ENCODE measurements at places on chromosomes 7 and 10. TPM values are rescaled to one million over a fixed set of nuclear protein-coding genes. Genes with fewer than 3 reads are reported as not detected.

DNA sequence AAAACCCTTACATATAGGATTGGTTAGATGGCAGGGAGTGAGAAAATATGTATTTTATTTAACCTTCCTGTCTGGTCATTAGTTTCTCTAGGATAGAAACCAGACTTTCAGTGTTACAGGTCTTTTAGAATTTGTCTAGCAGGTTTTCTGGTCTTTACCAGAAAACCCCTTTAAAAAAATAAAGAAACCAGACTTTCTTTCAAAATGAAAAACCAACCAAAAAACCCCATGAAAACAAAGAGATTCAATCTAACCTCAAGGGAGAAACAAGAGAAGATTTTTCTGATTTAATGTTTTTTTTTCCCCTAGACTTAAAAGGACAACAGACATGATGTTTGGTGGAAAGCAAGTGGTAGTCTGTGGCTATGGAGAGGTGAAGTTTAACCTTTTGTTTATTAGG lies 28.7 kb upstream of the STRIP2 start:
- no peak for DNase-seq

FOXP2 gene
- 10.1 TPM for total RNA-seq

DNA sequence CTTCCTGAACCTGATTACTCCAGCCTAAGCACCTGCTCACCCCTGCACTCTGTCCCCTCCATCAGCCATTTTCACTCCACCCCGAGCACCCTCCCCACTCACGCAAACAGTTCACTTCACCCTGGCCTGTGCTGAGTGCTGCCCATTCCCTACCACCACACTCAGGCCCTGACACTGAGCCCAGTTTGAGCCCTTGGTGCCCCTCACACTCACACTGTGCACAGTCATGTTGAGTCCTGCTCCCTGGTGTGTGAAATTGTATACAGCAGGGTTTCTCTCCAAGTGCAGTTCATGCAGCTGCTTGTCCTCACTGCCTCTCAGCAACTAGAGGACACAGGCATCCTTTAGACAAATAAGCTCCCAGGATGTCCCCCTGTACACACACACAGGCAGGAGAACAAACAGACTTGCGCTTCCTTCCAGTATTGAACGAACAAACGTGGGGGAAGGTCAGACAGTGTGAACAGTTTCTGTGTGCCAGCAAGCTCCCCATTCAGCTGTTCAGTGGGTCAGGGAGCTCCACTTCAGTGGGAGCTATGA lies 6.8 kb downstream of the MYO1G start:
- no peak for DNase-seq

SHH gene
- total RNA-seq = 7.3 TPM

PRKG1 gene
- 23.6 TPM for total RNA-seq

DNA sequence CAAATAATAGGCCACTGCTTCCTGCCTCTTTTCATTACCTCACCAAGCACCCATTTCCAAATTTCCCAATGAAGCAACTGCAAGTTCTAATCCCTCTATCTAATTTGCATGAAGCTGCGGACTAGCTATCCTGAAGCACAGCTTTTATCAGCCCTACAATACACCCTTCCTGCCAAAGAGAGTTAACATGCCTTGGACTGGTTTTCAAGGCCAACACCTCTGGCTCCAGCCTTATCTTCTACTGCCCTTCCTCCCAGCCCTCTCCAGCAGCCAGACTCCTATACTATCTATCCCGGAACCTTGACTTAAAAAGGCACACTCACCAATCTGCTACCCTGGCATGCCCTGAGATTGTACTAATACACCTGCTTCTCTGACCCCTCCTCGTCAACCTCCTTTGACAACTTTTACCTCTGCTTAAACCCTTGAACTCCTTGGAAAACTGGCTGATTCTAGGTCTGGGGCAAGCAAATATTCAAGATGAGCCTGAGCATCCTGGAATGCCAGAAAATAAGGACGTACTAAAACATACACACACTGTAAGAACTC lies 73.4 kb downstream of the SGMS1 start:
- no peak for DNase-seq

SPDYE1 gene
- not detected for total RNA-seq

LSM8 gene
- 25.6 TPM for total RNA-seq

PALD1 gene
- total RNA-seq = 16.0 TPM

CPN1 gene
- not detected for total RNA-seq

PFKP gene
- total RNA-seq = 23.5 TPM

NXPH1 gene
- total RNA-seq = not detected

DNA sequence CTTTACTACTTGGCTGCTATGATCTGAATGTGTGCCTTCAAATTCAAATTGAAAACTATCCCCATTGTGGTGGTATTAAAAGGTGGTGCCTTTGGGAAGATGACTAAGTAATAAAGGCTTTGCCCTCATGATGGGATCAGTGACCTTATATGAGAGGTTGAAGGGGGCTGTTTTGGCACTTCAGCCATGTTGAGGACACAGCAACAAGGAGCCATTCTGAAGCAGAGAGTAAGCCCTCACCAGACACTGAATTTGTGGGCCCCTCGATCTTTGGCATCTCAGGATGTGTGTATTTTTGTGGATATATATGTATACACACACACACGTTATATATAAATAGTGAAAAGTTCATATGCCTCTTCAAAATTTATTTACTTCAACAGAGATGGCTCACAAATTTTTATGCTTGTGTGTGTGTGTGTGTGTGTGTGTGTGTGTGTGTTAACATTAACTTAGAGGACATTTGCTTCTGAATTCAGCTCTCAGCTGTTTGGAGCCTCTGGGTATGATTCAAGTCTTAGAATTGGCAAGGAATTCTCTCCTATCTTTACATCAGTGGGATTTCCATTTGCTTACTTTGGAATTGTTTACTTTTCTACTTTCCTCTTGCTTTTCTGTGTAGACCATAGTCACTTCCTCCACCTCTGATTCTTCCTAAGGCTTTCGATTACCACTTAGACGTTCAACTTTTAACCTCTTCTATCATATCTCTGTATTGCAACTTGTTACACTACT lies 66.6 kb downstream of the MAGI2 start:
- no peak for DNase-seq

GRCh38 chr10:95221124-95221523 lies 27.1 kb downstream of the ACSM6 start:
- DNase-seq = no peak

DNA sequence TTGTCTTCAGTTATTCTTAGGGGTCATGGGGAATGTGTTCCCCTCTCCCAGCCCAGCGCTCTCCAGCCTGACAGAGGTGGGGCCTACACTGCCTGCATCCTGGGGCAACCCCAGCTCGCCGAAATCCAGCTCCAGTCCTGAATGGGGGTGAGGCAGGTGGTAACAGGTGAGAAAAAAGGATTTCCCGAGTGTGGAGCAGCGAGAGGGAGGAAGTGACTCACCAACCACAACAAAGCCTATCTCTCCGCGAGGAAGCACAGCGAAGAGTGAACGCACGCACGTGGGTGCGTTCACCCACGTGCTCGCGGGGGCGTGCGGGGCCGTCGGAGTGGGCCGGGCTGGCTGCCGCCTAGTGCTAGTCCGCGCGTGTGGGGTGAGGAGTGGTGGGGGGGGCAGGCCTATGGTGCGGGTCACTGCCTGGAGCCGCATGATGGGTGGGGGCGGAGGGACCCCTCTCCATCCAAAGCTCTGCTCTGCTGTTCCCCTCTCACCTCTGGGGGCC lies 855 bp upstream of the PALD1 start:
- DNase-seq = no peak

TIMM23 gene
- total RNA-seq = 34.2 TPM

GRCh38 chr10:32964270-32964669 lies 6.2 kb upstream of the ITGB1 start:
- no peak for DNase-seq

DNA sequence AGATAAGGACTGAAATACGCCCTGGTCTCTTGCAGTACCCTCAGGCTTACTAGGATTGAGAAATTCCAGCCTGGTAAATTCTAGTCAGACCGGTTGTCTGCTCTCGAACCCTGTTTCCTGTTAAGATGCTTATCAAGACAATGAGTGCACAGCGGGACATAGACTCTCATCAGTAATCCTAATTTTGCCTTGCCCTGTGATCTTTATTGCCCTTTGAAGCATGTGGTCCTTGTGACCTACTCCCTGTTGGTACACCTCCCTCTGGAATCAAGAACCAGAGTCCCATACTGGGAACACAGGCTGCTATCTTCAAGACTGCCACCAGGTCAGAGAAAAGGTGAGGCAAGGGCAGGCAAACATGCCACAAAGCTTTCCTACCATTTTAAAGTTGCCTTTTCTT lies 7.2 kb downstream of the C10orf53 start:
- no peak for DNase-seq

SLC37A3 gene
- 31.1 TPM for total RNA-seq

WDR37 gene
- total RNA-seq = 22.0 TPM

GRCh38 chr7:45579391-45579801 lies 5.2 kb downstream of the ADCY1 start:
- DNase-seq = no peak

DNA sequence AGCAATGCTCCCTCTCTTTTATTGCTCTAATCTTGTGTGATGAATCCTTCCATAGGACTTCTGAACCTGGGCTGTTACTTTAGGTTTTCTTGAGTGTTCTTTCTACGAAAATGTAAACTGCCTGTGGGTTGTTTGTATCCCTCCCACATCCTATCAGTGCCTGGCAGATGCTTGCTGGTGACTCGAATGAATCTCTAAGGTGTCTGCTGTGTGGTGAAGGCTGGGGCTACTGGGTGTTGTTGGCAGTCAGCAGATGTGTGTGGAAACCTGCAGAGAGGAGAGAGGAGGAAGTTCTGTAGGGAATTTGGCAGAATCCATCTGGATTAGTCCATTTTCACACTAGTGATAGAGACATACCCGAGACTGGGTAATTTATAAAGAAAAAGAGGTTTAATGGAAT lies 639.4 kb downstream of the CALN1 start:
- DNase-seq = no peak

ZNF655 gene
- 71.6 TPM for total RNA-seq

DNA sequence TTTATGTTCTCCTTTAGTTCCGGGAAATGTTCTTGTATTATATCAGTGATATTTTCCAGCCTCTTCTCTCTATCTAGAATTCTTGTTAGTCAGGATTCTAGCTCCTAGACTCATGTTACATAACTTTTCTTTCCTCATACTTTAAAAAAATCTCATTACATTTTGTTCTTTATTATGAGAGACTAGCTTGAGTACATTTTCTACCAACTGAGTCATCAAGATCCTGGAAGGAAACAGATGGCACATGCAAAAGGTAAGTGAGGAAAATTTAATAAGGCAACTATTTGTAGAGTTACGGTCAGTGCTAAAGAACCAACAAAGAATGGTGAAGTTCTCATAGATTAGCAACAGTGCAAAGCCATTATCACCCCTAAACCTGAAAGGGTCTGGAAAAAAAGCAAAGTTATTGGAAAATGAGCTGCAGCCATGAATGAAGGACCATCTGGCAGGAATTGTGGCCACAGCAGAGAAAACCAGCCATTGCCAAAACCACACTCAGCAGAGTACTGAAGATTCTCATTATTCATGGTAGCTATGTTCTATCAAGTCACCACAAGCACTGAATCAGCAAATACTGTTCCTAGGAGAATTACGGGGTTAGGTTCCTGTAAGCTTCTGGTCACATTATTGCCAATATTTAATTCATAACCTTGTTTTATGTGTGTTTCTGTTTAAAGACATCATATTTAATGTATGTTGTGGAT lies 98.3 kb upstream of the C7orf33 start:
- DNase-seq = no peak

DNA sequence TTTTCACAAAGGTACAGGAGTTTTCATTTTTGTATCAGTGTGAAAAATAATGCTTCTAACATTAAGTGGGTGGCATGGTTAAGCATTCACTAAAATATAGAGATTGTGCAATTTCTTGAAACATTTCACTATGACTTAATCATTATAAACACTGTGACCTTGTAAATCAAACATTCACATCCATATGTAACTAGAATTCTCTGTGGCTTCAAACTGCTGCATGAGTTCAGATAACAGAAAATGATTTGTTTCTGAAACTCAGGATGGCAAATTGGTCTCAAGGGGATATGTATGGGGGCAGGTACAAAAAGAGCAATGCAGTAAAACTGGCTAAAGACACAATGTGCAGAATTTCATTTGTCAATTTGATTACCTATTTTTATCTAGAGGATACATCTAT lies 3.8 kb downstream of the FAM133B start:
- DNase-seq = no peak

DNA sequence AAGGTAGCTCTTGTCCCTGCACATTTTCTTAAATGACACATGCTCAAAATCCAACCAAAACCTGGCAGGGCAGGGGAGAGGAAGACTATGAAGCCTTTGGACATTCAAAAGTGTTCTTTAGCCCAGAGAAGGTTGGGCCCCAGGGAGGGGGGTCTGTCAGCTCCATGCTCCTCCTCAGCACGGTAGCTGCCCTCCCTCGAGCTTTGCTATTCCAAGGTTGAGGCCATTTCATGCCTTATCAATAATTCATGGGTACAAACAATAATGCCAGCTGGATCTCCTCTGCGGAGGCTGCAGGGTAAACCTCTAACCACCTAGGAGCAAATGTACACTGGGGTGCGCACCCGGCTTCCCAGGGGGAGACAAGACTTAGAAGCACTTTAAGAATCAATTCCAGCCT lies 61.5 kb downstream of the SLIT1 start:
- no peak for DNase-seq

GFRA1 gene
- total RNA-seq = 9.8 TPM

GRCh38 chr7:89602984-89603383 lies 551.3 kb upstream of the STEAP1 start:
- no peak for DNase-seq

- DNase-seq = no peak
Measured at GRCh38 chr7:81882086-81882485, 112.2 kb upstream of the HGF start.

DNA sequence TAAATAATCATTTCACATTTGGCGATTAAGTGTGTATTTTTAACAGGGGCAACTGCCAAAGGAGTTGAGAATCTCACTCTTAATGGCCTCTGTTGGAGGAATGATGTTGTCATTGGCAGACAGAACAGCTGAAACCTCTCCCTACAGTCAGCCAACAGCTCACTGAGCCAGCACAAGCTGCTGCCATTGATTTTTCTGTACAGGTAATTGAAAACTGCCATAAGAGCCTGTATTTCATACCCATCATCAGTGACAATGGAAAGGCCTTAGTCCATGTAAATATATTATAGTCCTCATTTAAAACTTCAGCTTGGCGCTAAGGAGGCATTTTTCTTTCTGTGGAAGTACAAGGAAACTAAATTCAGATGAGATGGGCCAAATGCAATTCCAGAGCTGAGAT lies 28.1 kb upstream of the PTN start:
- DNase-seq = no peak

DNA sequence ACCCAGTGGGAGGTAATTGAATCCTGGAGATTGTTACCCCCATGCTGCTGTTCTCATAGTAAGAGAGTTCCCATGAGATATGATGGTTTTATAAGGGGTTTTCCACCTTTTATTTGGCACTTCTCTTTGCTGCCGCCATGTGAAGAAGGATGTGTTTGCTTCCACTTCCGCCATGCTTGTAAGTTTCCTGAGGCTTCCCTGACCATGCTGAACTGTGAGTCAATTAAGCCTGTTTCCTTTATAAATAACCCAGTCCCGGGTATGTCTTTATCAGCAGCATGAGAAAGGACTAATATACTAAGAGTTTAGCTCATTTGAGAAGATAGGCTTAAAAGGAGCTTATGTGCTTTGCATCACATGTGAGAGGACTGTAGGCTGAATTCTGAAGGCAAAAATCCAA lies 29.3 kb downstream of the TMEM248 start:
- DNase-seq = no peak
